ENCODE measurements at places on chromosomes 4 and X.

GRCh38 chr4:109298279-109299010 is 4.0 kb downstream of the COL25A1 start:
- no peak for DNase-seq

DNA sequence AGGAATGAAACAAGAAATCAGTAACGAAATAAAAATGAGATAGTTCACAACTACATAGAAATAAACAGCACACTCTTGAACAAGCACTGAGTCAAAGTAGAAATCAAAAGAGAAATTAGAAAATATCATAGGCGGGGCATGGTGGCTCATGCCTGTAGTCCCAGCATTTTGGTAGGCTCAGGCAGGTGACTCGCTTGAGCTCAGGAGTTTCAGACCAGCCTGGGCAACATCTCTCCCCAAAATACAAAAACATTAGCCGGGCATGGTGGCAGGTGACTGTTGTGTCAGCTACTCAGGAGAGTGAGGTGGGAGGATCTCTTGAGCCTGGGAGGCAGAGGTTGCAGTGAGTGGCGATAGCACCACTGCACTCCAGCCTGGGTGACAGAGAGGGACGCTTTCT is 714.4 kb downstream of the GLUD2 start:
- DNase-seq, result no peak

DNA sequence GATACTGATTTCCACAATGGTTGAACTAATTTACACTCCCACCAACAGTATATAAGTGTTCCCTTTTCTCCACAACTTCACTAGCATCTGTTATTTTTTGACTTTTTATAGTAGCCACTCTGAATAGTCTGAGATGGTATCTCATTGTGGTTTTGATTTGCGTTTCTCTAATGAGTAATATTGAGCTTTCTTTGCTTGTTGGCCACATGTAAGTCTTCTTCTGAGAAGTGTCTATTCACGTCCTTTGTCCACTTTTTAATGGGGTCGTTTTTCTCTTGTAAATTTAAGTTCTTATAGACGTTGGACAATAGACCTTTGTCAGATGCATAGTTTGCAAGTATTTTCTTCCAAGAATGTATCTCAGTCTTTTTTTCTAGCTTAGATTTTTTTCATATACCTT is 10.0 kb downstream of the FBXW7 start:
- no peak for DNase-seq

DNA sequence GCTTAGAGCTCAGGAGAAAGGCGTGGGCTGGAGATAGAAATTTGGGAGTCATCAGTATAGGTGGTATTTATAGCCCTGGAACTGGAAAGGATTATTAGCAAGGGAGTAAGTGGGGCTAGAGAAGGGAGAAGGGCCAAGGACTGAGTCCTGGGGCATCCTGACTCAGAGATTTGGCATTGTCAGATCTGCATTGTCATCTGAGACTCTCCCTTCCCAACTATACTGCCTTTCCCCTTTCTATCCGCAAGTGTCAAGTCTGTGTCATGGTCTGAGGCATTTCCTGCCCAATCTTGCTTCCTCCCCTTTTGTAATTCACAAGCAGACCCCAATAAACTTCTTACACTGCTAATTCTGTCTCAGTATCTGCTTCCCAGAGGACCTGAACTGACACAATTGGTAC is 24.4 kb upstream of the SLC25A43 start:
- DNase-seq, result no peak

DNA sequence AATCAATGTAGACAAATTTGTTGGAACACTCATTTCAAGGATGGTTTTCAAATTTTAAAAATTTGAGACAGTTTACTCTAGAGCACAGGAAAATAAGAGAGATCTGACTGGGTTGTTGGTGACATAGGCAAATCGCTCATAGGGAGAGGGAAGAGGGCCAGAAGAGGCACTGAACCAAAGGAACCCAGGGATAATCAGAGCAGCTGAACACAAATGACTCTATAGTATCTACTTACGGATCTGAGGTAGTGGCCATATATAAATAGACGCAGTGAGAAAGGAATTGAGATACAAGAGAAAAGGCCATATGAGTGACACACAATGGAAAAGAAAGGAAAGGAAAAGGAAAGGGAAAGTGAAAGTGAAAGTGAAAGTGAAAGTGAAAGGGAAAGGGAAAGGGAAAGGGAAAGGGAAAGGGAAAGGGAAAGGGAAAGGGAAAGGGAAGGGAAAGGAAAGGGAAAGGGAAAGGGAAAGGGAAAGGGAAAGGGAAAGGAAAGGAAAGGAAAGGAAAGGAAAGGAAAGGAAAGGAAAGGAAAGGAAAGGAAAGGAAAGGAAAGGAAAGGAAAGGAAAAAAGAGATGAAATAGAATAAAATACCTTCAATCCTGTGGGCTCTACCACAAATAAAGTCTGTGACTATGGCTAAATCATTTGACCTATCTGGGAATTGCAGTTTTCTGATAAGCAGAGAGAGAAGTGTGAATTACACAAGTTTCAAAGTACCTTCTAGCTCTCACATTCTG is 759.2 kb downstream of the DMD start:
- DNase-seq, result no peak

DNA sequence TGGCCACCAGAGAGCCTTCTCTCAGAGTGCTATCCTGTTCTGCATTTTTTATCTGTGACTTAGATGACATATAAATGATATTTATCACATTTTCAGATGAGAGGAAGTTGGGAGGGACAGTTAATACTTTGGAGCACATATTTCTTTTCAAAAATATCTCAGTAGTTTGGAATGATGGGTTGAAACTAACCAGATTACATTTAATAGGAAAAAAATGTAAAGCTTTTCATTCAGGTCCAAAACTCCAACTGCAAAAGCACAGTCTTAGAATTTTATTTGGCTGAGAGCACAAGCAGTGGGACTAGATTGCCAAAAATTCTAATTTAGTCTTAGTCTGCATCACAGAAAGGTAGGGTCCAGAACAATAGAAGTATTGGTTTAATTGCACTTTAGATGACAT is 248.2 kb upstream of the TEX13A start:
- no peak for DNase-seq
